ENCODE measurements at places on chromosomes 13 and 19.

DNA sequence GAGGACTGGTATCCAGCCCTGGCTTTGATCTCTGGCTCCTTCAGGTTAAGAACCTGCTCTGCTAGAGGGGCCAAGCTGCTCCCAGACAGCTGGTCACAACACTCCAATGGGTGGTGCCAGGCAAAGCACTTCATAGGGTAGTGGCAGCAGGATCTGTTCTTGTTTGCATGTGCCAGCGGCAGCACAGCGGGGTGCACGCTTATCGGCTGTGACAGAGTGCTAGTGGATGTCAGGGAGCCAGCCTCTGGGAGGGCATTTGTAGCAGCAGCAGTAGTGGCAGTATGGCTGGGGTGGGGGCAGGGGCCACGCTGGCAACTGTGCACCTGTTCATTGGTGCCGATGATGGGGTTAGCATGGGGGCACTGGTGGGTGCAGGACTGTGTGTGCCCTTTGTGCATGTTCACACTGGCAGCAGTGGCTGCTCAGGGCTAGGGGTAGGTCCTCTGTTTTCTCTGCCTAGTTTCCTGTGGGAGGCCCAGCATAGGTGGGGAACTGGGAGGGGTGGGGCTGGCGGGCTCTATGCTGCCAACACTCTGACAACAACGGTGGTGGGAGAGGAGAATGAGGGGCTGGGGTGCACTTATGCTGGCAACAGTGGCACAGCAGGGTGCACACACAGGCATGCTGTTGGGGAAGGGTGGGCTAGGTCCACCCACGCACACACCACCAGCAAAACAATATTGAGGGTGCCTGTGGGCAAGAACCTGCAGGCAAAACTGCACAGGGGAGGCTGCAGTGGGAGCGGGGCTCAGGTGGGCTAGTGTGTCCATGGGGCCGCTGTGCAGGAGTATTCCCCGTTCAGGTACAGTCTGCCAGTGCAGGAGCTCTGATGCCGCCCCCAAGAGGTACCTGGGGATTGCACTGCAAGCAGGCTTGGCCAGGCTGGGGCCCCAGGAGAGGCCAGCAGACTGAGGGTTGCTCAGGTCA, 19.3 kb downstream of the AP1M1 start:
- no peak for DNase-seq

GRCh38 chr13:110525328-110526319, 35.9 kb downstream of the RAB20 start:
- DNase-seq = no peak

GRCh38 chr13:89322466-89322865, 1651.3 kb downstream of the SLITRK5 start:
- DNase-seq = no peak

DNA sequence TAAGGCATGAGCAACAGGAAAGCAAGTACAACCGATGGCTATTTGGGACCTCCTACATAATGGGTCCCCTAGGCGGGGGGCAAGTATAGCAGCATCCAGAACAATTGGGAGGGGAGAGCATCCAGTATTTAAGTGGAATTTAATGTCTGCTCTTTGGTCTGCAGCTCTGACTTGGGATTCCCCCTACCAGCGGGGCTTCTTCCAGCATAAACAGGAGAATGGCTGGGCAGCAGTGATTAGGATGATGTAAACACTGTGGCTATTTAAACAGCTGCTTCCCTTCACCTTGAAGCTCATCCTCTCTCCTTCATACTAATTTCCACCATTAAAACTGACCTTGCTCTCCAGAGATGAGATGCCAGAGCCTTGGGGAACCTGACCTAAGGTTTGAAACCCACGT, 73.9 kb upstream of the OXGR1 start:
- DNase-seq = no peak

GRCh38 chr19:51824281-51825005, 29.5 kb downstream of the FPR3 start:
- no peak for DNase-seq

GRCh38 chr13:46778095-46778494, 18.9 kb downstream of the ESD start:
- DNase-seq = no peak

DNA sequence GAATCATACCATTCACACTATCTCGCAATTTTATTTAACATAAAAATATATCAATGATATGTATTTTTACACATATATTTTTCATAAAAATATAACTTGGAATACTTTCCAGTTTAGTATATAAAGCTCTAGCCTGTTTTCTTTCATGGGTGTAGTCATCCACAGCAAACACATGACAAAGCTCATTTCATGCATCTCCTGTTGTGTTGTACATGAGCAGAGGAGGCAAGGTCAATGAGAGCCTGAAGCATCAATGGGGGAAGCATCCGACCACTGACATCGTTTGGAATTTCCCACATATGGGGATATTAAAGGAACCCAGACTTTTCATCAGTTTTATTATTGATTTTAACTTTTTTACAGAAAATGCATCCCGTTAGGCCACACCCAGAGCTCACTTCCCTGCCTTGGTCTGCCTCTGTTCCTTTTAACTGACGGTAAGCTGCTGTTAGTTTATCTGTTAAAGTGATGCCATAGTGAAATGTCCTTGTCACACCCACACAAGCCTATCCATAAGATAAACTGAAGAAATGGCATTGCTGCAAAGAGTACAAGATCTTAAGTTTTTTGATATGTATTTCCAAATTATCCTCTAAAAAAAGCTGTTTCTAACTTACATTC, 44.0 kb downstream of the MIPEP start:
- no peak for DNase-seq

DNA sequence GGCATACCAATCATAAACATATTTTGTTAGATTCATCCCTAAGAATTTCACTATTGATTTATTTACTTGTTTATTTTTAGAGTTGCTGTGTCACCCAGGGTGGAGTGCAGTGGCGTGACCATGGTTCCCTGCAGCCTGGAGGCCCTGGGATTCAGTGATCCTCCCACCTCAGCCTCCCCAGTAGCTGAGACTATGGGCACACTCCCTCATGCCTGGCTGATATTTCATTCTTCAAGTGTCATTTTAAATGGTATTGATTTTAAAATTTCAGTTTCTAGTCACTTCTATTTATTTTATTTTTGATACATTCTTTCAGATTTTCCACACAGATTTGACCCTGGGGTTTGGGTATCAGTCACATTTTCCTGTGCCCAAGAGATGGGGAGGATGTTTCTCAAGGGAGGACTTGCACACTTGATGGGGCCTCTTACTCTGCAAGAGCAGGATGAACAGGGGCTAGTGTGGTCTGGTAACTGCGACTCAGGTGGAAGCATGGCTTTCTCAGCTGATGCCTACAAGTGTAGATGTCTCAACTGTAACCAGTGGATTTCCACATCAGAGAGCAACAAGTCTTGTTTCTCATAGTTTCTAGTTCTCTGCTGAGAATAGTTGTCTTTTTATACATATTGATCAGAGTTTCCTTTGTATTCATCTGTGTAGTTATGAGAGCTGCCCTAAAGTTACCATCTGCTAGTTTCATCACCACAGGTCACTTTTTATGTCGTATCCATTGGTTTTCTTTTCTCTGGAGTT, 40.2 kb downstream of the CCNE1 start:
- DNase-seq = no peak

- DNase-seq = no peak
These were observed 11.0 kb downstream of the CYTH2 start for GRCh38 chr19:48480183-48480557.

GRCh38 chr19:48061401-48062344, 17.8 kb upstream of the CABP5 start:
- DNase-seq = no peak

- no peak for DNase-seq
These were observed 931.6 kb upstream of the MIR17HG start for GRCh38 chr13:90415902-90416301.

DNA sequence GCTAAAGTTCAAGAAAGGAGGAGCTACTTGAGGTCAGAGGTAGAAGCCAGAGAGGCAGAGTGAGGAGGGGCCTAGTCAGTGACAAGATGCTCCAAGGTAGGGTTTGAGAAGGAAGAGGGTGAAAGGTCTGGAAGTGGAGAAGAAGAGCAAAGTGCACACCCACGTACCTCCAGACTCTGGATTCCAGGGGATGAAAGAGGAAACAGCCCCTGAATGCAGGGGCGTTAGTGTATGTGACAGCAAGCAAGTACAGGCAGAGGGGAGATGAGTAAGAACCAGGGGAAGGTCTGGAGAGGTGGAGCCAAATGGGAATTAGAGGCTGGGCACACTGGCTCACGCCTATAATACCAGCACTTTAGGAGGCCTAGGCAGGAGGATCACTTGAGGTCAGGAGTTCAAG, 8.7 kb downstream of the RPS28 start:
- DNase-seq = no peak

GRCh38 chr13:46373623-46374022, 13.4 kb downstream of the RUBCNL start:
- no peak for DNase-seq

- no peak for DNase-seq
These were observed 249.4 kb downstream of the SLITRK6 start for GRCh38 chr13:85549819-85550218.

GRCh38 chr13:91710733-91711132, 312.3 kb downstream of the GPC5 start:
- DNase-seq = no peak
